ENCODE measurements at places on chromosomes 11 and 22.
A peak's percentile ranks its signal among the peaks of the same experiment; 100 is the strongest.

DNA sequence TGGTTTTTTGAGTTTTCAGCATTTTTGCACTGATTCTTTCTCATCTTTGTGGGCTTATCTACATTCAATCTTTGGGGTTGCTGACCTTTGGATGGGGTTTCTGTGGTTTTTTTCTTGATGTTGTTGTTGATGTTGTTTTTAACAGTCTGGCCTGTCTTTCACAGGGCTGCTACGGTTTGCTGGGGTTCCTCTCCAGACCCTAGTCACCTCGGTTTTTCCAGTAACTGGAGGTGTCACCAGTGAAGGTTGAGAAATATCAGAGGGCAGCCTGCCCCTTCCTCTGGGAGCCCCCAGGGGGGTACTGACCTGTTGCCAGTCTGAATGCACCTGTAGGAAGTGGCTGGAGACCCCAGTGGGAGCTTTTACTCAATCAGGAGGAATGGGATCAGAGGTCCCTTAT is 365.4 kb downstream of the JRKL start:
- no peak for DNase-seq

DNA sequence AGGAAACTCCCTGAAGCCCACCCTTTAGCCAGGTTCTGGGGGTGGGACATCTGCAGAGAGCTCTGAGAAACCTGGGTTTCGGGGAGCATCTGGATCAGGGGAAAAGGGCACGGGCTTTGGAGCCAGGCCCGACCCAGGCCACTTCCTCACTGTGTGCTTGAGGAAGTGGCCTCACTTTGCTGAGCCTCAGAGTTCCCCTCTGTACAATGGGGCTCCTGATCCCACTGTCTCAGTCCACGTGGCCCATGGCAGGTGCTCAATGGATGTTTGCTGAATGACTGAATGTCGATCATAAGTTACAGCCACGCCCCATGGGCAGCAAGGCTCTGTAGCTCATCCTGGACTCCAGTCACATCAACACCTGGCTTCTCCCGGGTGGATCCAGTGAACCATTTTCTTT is 1.3 kb downstream of the CRYBB3 start:
- DNase-seq: no peak

- DNase-seq: no peak
Observed at GRCh38 chr11:119419834-119420492, 3.0 kb downstream of the THY1 start.

GRCh38 chr22:46829117-46829891 is 66.9 kb downstream of the TBC1D22A start:
- DNase-seq: peak; percentile 85

DNA sequence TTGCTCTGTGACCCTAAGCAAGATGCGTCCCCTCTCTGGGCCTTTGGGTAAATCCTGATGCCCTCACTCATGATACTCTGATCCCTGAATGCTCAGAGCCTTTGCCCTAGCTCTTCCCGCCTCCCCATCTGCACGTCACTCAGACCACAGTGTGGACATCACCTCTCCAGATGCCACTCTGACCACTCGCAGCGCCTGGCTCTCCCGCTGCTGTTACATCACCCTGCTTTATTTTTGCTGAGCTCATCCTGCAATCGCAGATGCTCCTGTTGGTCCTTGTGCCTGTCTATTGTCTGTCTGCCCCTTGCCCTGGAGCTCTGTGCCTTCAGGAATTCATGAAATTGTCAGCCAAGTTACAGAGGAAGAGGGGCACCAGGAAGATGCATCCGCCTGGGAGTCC is 5.5 kb downstream of the OSM start:
- no peak for DNase-seq

DNA sequence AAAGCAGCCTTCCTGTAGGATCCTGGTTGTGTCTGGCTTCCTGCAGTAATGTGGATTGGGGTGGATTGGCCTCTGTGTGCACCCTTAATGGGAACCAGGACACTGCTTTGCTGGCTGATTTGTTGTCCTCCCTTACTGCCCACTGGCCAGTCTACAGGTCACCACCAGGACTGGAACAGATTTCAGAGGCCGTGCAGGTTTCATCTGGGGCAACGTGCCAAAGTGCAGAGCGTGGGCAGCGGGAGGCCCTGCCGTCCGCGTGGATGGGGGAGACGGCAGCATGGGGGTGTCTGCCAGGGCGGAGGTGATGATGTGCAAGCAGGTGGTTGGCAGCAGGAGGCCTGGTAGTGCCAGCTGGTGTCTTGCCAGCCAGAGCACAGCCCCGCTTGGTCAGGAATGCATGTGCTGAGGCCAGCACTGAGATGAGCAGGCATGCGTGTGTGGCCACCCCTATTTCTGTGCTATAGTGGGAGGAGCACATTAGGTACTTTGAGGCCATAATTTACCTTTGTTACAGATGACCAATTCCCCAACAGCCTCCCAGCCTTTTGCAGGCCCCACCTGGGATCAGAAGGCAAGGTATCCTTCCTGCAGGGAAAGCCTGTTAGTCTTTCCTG is 24.3 kb downstream of the BCR start:
- no peak for DNase-seq

GRCh38 chr22:43530349-43531201 is 118.8 kb downstream of the MPPED1 start:
- no peak for DNase-seq

DNA sequence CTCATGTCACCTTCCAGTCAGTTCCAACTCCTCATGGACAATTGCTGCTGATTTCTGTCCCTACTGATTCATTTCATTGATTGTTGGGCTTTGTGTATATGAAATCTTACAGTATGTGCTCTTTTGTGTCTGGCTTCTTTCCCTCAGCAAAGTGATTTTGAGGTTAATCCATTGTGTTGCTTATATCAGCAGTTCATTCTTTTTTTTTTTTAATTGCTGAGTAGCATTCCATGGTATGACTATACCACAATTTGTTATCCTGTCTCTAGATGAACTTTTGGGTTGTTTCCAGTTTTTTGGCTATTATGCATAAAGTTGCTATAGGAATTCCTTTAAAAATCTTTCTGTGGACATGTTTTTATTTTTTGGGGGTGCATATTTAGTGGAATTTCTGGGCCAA is 59.9 kb downstream of the NXPE1 start:
- no peak for DNase-seq

DNA sequence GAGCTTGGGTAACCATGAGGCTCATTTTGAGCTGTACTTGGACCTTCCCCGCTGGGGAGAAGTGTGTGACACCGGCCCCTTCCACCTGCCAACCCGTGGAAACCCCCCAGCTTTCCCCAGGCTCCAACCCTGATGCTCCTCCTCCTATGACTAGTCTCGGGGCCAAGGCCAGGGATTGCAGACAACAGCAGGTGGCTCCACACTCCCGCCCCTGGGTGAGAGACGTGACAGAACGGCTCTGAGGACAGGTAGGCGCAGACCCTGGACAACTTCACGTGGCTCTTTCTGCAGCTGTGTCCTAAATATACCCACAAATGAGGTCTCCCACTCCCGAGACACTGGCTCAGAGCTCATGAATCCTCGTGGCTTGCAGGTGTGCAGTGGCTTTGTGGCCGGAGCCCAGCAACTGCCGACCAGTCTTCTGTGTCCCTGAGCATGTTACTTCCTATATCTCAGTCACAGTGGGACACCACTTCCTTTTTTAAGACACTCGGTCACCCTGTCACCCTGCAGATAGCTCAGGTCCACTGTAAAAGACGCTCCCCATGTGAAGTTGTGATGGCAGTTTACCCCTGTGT is 55.2 kb downstream of the NECTIN1 start:
- DNase-seq: no peak

DNA sequence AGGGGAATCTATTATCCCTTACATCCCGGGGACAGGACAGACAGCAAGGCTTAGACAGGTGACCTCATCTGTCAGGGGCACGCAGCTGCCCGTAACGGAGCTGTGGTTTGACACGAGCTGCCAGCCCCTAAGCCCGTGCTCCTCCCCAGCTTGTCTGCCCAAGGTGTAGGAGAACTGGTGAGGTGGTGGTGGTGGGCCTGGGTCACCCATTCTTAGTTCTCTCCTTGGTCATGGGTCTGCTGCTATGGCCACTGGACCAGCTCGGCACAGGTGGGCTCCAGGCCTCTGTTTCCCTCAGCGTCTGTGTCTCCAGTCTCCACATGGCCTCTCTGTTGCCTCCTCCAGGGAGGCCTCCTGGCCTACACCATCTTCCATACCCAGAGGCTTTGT is 5.4 kb downstream of the PARVG start:
- no peak for DNase-seq

DNA sequence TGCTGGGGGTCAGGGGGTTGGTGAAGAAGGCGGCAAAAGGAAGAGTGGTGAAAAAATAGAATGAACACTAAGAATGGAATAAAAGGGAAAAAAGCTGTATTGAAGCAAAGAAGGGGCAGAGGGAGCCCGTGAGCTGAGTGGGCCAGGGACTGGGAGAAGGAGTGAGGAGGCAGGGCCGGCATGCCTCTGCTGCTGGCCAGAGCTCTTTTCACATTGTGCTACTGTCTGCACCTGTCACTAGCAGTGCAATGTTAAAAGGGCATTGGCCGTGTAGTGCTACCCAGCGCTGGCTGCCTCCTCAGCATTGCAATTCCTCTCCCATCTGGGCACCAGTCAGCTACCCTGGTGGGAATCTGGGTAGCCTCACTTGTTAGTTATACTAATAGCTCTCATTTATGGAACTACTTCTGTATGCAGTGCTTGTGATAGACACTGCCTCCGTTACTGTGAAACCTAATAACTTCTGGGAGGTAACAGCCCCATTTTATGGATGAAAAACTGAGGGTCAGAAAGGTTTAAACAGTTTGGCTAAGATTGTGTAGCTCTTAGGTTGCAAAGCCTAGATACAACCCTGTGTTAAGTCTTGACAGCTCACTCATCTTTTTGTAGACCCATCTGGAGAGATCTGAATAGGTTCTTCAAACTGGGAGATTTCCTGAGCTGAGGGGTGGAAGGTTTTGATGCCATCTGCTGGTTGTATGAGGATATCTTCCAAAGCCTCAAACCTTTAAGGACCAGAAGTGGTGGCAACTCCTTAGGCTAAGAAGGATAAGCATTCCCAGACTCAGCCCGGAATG is 8.5 kb downstream of the YPEL4 start:
- DNase-seq: no peak

- no peak for DNase-seq
Observed at GRCh38 chr22:48756146-48757111, 1071.2 kb downstream of the BRD1 start.

DNA sequence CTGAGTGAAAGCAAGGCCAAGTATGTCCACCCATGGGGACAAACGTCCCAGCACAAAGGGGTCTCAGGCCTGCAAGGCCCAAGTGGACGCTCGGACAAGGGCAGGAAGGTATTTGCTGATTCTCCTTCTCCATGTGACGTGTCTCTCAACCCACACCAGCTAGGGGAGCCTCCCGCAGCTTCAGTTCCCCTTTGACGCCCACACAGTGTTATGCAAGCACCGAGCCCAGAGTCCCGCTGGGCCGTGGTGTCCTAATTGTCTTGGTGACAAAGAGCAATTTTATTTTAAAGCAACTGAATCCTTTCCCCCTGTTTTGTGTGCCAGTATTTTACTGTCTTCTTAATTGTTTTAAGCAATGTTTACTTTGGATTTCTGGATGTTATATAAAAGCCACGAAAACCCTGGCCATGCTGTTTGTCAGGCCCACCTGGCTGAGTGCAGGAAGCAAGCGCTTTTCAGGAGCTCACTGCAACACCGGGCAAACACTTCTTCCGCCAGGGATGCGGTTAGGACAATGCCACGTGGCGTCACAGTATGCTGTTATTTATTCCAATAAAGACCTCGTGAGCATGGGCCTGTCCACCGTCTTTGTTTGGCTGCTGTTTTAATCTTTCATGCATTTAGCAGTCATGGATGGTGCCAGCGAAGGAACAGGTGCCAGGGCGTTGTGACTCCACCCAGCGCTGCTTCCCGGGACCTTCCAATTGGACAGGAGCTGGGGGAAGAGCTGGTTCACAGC is 8.2 kb upstream of the PARVG start:
- DNase-seq: no peak

GRCh38 chr11:101428918-101429317 is 154.9 kb downstream of the TRPC6 start:
- DNase-seq: no peak

DNA sequence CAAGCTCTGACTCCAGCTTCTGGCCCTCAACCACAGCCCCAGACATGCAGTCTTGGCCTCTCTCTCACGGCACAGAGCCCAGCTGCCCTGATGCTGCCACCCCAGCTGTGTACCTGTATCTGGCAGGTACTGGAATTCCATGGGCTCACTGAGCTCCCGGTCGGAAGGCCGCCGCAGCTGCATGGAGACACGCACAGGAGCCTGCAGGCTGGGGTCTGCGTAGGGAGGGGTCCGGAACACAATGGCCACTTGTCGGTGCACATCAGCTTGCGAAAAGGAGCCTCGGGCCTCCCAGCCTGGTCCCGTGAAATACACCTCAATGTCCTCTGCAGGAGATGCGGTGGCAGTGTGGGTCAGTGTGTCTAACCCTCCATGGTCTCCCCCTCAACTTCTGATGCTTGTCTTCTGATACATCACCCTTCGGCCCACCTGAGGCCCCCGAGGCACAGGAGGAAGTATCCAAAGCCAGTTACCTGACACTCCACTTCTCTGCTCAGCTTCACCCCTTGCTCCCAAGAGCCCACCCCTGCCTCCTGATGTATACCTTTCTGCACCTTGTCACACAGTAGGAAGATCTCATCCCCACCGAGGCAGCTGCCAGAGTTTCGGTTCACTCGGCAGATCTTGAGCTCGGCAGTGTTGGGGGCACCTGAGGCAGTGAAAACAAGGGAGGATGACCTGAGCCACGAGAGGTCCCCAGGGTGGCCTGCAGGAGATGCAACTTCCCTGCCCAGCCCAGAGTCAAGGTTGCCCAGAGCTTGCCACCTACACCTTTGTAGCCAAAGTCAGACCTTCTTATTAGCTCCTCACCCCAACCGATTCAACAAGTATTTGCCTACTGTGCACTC is 4.3 kb downstream of the RELA start:
- DNase-seq: no peak

GRCh38 chr11:64352099-64352994 is 6.6 kb upstream of the RPS6KA4 start:
- no peak for DNase-seq

DNA sequence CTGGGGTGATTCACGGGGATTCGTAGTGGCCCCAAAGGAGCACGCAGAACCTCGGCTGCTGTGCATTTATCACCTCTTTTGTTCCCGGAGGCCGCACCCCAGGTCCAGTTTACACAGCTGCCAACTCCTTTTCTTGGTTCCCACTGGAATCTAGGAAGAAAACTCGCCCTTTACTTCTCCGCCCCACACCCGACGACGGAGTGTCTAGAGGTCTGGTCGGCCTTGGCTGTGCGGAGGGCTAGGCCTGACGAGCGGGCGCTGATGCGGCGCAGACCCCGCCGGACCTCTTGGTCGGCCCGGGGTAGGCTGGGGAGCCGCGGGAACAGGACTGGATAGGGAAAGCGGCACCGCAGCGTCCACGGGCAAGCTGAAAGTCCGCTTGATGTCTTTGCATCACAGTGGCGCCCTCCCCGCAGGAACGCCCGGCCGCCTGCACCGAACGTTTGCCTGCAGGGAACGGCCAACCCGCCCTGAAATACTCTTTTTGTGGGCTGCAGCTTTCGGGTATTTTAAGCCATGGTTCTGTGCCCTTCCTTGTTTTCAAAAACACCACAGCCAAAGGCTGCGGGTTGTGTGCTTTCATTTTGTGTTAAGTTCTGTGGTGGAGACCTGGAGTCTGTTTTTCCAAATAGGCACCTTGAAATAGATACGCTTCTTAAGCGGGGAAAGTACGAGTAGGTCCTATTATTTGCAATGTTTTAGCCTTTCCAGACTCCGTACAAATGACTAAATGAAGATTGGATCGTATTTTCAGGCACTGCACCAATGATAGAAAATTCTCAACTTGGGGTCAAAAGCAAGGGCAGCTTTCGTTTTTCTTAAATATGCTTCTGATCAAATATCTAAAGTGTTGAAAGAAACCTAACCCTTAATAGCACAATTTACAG is 829 bp upstream of the ZBED5 start:
- DNase-seq: no peak
